ENCODE measurements at places on chromosomes 5 and 9.

DNA sequence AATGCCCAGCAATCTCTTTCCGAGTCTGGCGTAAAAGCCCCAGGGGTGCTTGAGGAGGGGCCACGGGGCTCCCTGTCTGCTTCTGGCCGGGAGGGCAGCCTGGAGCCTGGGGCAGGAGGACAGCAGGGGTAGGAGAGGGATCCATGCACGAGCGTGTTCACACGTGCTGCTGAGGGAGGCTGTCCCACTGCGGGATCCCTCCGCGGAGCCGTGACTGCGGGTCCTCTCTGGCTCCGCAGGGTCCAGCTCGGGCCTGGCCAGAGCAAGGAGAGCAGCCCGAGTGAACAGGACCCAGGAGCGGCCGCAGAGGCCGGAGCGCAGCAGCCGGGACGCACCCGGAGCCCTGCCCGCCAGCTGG lies 78.4 kb downstream of the ZNF354C start:
- no peak for DNase-seq

- DNase-seq, result no peak
Measured at GRCh38 chr9:133071484-133072150, 9.8 kb downstream of the CEL start.

DNA sequence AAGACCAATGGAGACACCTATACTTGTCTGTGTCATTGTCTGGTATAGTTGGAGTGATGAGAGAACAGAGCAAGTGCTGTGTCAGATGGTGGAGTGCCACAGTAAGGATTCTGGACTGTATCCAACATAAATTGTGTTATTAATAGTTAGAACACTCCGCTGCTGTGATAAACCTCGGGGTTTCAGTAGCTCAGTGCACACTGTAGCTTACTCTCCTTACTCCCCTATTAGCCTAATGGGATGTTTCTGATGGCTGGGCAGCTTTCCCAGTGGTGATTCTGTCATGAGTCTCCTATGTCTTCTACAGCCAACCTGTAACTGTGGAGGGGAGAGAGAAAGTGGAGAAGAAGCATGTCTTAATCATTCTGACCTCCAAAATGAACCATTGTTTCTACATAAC lies 127.6 kb upstream of the PTCH1 start:
- no peak for DNase-seq

DNA sequence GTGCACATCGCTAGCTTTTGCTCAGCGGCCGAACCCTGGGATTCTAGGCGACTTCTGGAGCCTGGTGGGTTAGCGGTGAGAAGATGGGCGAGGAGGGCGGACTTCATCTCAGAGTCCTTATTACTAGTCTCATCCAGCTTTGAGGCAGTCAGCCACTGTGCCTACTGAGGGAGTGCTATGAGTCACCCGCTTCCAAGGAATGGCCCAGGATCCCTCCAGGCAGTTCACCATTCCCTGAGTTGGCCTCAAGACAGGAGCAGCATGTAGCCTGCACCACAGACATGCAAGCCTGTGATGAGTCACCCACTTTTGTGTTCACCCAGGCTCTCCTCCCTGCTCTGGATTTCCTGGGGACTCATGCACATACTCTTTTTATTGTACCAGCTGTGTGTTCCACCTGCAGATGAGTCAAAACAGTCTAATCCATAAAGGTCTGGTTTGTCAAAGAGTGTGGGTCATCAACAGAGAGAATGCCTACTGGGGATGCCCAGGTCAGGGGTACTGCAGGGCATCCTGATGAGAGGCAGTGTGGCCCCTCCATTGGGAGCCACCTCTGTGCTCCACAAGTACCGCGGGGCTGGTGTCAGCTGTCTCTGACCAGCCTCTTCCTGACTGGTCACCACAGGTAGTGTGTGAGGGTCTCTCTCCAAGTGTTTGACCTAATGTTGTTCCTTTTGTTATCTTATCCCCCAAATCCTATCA lies 20.2 kb downstream of the SLC22A5 start:
- no peak for DNase-seq

DNA sequence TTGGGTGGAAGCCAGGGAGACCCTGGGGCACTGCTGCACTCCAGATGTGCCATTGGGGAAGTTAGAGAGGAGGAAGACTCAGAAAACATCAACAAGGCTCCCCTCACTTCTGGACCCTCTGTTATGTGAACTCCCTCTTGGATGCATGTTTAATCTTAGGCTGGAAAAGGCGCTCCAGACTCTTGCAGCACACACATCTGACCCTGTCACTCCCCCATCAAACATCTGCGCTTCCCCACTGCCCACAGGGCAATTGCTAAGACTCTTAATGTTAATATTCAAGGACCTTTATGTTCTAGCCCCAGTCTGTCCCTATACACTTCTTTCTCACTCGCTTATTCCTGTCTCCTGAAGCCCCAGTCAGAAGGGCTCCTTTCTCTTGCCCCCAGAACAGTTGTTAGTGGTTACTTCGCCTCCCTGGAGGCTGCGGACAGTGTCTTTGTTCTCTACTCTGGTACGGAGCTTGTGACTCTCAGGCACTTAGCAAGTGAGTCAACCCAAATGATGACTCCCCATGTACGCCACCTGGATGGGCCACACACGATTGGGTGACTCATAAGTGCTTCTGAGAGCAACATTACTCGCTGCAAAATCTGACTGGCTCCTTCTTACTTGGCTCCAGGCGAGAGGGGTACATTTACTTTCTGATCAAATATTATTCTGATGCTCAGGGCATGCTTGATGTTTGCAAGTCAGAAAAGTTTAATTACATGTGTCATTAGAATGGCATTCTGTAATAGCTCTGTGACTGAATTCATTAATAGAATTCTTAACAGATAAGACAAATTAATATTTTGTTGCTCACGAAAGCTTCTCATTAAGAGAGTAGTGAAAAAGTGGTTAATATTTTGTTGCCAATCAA lies 193.6 kb downstream of the HSPA4 start:
- DNase-seq, result no peak

DNA sequence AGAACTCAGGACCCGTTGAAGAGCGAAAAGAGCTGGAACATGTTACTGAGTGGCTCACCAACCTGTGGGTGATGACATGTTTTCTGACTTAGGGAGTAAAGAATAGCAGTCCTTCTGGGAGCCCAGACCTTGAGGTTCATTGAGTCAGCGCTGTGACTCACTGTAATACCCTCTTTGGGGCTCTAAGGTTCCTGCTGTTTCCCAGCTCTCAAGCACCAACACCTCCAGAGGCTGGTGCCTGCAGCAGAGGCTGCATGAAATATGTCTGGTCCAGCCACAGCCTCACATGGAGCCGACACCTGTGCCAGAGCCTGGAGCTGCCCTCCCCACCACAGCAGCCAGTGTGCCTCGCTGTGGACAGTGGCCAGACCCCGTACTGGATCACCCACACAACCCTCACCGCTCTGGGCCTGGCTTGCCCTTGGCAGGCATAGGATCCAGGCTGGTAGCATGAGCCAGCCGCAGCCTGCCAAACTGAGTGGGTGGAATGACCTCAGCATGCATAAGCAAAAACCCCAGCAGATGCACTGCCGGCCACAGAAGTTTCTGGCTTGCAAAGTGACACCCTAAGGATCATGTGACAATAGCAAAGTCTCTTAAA lies 143.5 kb upstream of the MRPS30 start:
- DNase-seq, result no peak

GRCh38 chr9:135480071-135480939 lies 723 bp downstream of the PPP1R26 start:
- no peak for DNase-seq

DNA sequence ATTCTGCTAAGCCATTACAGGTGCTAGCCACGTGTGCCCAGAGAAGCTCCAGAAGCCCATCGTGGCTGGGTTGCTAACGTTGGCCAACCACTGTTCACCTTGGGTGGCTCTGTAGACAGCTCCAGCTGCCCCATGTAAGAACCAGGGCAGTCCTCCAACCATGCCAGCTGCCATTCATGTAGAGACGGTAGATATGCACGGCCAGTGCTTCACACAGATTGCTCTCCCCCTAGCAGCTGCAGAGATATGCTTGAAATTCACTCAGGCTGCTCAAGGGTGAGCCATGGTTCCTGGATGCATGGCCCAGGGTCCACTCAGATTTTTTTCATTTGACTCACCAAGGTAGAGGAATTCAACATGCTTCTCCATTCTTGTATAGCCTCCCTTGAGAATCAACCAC lies 31.0 kb downstream of the GADD45G start:
- DNase-seq, result no peak

DNA sequence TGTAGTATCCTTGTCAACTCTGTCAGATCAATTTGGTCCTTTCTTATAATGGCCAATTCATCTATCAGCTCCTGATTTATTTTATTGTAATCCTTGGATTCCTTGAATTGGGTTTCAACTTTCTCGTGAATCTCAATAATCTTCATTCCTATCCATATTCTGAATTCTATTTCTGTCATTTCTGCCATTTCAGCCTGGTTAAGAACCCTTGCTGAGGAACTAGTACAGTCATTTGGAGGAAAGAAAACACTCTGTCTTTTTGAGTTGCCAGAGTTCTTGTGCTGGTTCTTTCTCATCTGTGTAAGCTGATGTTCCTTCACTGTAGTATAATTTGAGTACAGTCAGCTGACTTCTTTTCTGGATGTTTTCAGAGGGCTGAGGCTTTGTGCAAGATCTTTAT lies 84.5 kb downstream of the CETN3 start:
- DNase-seq, result no peak

DNA sequence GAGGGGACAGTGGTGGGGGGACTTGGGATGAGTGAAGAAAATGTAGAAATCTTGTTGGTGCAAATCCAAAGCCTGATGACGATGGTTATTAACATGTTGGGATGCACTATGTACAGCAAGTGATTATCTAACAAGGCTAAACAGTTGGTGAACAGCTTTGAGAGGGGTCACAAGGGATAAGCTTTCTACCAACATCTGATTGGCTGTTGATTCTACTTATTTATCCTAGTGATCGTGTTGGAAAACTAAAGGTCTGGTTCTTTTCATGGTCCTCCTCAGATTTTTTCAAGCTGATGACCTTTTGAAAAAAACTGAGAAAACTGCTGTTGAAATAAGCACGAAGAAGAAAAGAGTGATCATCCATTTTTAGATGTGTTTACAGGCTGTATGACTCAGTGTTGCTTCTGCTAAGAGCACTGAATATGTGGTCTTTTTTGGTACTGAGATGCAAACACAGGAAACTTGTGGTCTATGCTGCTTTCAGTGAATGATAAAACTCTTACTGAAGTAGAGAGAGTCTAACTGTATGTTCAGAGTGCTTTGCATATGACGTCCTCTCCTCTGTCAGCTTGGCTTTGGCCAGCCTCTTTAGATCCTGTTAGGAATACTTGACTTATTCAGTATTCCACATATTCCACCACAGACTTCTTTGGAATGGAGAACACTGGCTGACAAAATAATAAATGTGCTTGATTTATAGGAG lies 174.8 kb downstream of the SLF1 start:
- peak; percentile 1 for DNase-seq

GRCh38 chr5:148683651-148684050 lies 29.3 kb upstream of the HTR4 start:
- DNase-seq, result no peak

DNA sequence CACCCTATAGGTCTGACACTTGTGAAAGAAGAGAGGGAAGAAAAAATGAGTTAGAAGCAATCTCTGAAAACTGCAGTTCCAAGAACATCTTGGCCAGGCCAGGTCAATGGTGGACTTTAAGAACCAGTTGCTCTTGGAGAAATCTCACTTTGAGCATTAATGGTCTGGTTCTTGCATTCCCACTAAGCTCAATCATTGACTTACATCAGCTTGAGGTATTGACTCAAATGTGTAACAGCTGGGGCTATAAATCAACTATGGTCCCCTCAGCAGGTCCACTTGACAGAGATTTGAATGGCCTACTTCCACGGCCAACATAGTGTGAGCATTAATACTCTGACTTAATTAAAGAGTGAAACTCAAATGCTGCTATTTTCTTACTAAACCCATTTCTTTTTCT lies 357.8 kb upstream of the RGMB start:
- no peak for DNase-seq

GRCh38 chr5:112548246-112548881 lies 129.3 kb upstream of the EPB41L4A start:
- DNase-seq, result no peak

GRCh38 chr5:173882632-173883031 lies 5.5 kb upstream of the CPEB4 start:
- DNase-seq, result no peak

DNA sequence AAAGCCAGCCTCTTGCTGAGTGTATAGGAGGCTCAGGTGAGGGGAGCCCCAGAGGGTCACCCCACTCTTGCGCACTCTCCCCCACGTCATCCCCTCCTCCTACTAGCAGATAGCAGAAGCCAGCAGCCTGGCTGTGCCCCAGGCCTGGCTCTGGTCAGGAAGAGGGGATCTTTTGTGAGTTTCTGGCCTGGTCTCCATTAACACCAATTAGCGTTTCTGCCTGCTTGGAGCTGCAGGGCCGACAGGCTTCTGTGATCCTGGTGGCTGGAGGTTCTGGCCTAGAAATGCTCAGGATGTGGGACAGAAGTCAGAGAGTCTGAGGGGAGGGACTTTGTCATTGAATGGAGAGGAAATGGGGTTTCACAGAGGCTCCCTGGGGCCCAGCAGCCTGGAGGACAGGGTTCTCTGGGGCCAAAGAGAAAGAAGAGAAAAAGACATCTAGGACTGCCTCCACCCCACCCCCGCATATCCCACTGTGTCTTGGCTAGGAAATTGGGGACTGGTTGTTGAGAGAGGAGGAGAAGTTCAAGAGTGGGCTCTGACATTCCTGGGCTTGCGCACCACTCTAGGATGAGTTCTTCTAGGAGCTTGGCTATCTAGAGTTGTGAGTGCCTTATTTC lies 47.5 kb upstream of the ARAP3 start:
- no peak for DNase-seq

- no peak for DNase-seq
Measured at GRCh38 chr9:94157050-94157801, 73.0 kb downstream of the PTPDC1 start.

- no peak for DNase-seq
Measured at GRCh38 chr9:94864862-94865509, 138.5 kb downstream of the AOPEP start.

- DNase-seq, result no peak
Measured at GRCh38 chr9:95128177-95128524, 189.4 kb downstream of the FANCC start.

DNA sequence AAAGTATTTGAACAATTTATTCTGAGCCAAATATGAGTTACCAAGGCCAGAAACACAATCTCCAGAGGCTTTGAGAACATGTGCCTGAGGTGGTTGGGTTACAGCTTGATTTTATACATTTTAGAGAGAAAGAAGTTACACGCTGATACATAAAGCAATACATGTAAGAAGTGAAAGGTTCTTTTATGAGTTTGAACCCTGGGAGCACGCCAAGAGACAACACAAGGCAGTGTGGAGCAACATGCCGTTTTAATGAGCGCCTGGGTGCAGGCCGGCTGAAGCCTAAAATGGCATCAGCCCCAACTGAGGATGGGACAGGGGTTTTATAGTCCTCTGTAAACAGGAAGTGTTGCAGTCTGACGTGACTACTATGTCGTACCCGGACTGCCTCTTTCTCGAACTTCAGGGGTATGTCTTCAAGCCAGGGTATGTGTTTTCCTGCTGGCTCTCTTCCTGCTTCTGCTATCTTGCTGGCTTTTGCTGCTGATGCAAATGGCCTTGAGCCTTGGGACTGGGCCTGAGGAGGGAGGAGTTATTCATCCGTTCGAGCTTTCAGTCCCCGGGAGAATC lies 193.7 kb downstream of the CYLC2 start:
- no peak for DNase-seq

- no peak for DNase-seq
Measured at GRCh38 chr5:17315710-17316221, 98.3 kb downstream of the BASP1 start.

- no peak for DNase-seq
Measured at GRCh38 chr5:94992325-94992724, 292.6 kb downstream of the MCTP1 start.

- no peak for DNase-seq
Measured at GRCh38 chr5:179336126-179336870, 9.0 kb downstream of the ADAMTS2 start.

GRCh38 chr5:73654819-73655318 lies 28.9 kb downstream of the ARHGEF28 start:
- no peak for DNase-seq

GRCh38 chr5:68170826-68171558 lies 44.6 kb upstream of the PIK3R1 start:
- DNase-seq, result no peak
